ENCODE measurements at places on chromosomes 1 and 21. TPM values are rescaled to one million over a fixed set of nuclear protein-coding genes. Genes with fewer than 3 reads are reported as not detected.
A peak's percentile ranks its signal among the peaks of the same experiment; 100 is the strongest.

DNA sequence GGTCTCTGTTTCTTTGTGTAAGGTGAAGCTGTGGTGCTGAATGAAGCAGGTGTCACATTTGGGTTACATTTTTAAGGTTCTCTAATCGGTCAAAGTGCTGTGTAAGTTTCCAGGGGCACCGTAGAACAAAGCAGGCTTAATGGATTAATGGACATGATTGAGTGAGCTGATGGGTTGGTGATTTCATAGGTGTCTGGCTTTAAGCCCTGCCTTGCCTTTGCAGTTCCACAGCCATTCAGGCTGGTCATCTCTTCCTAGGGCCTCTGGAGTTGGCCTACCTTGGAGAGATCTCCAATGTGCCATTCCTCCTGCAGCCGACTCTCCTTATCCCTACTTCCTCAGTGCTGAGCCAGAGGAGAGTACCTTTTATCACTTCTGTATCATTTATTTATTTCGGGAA is 15.2 kb downstream of the GALNT2 start:
- no peak for DNase-seq

DNA sequence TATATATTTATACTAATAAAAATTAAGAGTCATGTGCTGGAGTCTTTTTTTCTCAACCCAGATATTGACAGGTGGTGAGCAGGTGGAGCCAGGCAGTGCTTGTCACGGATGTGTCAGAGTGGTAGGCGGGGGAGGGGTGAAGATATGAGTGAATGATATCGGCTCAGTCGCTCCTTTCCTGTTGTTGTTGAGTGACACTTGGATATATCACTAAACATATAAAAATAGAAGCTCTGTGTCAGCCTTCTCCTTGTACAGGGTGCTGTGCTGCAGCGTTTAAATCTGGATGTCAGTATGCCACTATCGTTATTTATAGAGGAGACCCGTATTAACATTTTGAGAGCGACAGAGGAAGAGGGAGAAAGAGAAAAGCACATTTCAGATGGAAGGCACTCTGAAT is 339.6 kb downstream of the NUF2 start:
- no peak for DNase-seq

- DNase-seq: no peak
Measured at GRCh38 chr1:58324558-58324957, 222.0 kb downstream of the OMA1 start.

- DNase-seq: no peak
Measured at GRCh38 chr1:180842491-180843275, 70.0 kb upstream of the KIAA1614 start.

GRCh38 chr1:152884085-152884484 is 6.0 kb downstream of the SMCP start:
- DNase-seq: no peak

GRCh38 chr1:53166912-53167311 is 24.5 kb upstream of the SLC1A7 start:
- no peak for DNase-seq

DNA sequence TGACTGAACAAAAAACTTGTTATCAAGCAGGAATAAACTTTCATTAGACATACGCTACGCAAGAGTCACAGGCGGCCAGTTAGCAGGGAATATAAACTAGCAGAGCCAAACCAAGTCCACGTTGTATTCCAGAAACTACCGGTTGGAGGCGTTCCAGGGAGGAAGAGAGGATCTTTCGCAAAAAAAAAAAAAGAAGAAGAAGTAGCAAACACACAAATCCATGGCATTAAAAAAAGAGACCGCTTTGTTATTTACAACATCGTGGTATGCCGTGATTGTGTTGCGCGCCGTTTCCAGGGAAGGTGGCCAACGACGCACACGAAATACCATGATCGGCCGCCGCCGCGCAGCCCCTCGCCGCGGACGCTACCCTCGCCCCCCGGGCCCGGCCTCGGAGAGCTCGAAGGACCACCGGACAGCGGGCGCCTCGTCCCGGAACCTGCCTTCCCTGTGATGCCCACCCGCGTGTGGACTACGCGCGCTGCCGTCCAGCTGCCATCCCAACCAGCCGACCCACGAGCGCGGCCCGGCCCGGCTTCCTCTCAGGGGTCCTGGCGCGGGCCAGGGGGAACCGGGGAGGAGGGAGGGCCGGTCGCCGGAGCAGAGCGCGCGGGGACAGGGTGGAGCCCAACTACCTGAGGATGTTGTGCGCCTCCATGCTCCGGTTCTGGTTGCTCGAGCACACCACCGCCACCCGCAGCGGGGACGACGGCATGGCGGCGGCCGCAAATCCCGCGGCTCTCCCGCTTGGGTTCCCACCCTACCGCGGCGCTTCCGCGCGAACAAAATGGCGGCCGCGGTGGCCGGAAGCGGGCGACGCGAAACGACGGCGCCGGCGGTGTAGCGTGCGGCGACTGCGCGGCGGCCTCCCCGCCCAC is 581 bp downstream of the SSU72 start:
- DNase-seq: peak; percentile 92

DNA sequence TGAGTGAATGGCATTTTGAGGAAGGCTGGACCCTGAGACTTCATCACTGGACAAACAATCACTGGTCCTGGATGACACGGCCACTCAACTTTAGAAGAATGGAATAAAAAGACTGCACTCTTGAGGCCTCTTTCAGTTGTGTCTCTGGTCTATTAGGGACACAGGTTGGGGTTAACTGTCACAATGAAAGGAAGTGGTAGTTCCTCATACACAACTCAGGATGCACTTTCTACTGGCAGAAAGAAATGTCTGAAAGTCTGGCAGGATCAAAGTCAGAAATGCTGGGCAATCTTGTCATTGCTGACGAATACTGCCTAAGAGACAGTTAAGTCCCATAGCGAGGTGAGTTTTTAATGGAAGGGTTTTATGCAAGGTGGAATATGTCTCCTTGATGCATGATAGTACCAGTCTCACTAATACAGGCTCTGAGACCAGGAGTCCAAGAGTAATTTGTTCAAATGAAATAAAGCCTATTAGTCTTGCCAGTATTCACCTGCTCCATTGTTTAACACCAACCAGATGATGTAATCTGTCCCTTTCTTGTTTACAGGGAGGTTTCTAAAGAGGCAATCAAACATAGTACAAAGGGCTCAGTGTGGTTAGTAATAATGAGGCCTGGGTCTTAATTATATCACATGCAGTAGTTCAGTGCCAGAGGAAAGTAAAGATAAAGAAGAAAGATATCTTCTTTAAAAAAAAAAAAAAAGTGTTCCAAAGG is 11.2 kb upstream of the RRP15 start:
- no peak for DNase-seq

DNA sequence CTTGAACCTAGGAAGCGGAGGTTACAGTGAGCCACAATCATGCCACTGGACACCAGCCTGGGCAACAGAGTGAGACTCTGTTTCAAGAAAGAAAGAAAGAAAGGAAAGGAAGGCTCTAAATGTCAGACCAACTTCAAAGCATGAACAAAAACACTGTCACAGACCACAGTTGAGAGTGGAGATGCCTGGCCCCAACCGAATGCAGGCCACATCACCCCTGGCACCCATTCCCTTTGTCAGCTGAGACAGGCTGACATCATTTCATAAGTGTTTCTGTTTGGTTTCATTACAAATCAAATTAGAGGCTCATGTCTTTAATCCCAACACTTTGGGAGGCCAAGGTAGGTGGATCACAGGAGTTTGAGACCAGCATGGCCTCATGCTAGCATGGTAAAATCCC is 28.6 kb upstream of the NADK start:
- DNase-seq: peak; percentile 17

- DNase-seq: no peak
Measured at GRCh38 chr21:21730512-21730911, 732.3 kb downstream of the NCAM2 start.

- no peak for DNase-seq
Measured at GRCh38 chr1:67614511-67614934, 70.5 kb upstream of the GADD45A start.

DNA sequence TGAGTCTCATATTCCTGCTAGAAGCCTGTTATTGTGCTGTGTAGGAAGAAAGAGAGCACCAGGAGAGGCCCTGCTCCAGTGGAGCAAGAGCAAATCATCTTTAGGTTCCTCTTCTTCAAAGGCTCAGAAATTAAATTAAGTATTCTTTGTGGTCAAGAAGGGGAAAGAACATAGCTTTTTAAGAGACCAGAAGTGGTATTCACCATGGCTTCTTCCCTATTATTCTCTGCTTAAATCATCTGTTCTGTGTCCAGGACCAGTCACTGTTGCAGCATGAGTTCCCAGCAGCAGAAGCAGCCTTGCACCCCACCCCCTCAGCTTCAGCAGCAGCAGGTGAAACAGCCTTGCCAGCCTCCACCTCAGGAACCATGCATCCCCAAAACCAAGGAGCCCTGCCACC is 1.1 kb downstream of the SPRR1B start:
- DNase-seq: no peak

The MTFR1L gene
- 74.7 TPM for total RNA-seq

The RIPPLY3 gene
- total RNA-seq: not detected

The WNT2B gene
- 1.9 TPM for total RNA-seq

The ADCY10 gene
- 0.20 TPM for total RNA-seq

The LAD1 gene
- 2.0 TPM for total RNA-seq

The AKNAD1 gene
- total RNA-seq: not detected

The CD52 gene
- 206 TPM for total RNA-seq
